ENCODE measurements at places on chromosomes 7 and 10.

- DNase-seq = no peak
Observed at GRCh38 chr7:16004702-16005101, 318.2 kb upstream of the MEOX2 start.

DNA sequence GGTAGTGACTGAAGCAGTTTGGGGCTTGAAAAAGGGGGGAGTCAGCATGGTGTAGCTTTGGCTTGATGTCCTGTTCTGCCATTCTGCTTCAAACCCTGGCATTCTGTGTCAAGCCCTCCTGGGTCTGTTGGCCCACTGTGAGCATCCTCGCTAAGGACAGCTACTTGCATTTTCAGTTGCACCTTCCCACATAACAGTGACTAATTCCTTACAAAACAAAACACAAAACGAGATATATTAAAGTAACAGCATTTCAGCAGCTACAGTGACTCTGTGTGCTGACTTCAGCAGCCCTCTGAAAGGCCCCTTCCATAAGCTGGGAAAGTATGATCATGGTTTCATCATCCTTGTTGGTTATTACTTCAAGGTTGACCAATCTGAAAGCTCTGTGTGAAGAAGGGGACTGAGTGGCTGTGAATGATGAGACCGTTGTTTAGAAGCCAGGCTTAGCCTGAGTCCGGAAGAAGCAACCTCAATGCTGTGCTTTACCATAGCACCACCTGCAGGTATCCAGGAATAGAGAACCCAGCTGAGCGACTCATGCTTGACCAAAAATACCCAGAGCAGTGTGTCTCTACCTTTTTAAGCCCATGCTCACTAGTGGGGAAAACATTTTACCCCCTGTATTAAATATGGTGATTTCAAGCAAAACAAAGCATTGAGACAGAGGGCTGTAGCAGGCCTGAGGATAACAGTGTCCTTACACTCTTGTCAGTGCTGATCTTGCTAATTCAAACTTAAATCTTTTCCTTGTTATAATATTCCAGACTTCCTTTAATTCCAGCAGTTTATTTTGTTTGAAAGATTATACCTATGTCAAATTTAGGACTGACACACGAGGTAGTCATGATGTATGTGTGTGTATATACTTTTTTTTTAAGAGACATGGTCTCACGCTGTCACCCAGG lies 42.6 kb upstream of the CC2D2B start:
- DNase-seq = no peak

- peak; percentile 74 for DNase-seq
Observed at GRCh38 chr10:119030421-119031250, 1.1 kb downstream of the NANOS1 start.

GRCh38 chr7:80699045-80699638 lies 60.7 kb downstream of the CD36 start:
- DNase-seq = no peak

GRCh38 chr7:86469680-86470295 lies 173.9 kb upstream of the GRM3 start:
- no peak for DNase-seq

DNA sequence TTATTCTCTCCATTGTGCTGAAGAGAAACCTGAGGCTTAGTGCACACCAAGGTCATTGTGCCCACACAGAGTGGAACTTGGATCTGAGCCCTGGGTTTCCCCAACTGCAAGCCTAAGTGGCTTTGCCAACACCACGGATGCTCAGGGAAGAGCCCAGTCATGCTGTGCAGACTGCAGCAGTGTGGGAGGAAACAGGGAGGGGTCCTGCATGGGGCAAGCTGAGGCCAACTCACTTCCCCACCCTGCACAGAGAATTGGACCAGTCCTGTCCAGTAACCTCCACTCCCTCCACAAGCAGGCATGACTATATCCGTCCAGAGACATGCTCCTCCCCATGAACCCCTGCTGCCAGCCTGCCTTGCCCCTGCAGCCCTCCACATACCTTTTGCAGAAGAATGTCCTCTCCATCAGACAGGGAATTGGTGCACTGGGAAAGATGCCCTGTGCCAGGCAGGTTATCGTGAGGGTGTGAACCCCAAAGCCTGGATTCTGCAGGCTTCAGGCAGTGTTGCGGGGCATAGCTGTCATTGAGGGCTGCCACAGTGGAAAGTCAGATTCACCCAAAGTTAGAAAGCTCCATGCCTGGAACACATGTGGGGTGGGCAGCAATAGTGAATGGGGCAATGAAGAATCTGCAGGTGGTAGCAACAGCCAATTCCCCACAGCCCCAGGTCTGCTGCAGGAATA lies 44.9 kb downstream of the DRGX start:
- no peak for DNase-seq

GRCh38 chr10:10222304-10222841 lies 795.3 kb upstream of the CELF2 start:
- no peak for DNase-seq
